Thoracic aorta (tissue), 2 donors: ENCODE measurements at places on chromosomes 2 and 18. TPM values are rescaled to one million over a fixed set of nuclear protein-coding genes. Genes with fewer than 3 reads are reported as not detected.

- H3K36me3 ChIP-seq, result no peaks in the 10 kb centered on the region
- no peak overlapping the region for H3K4me3 ChIP-seq
- DNase-seq, result no peak
- H3K27ac ChIP-seq, result no peak overlapping the region
- H3K4me1 ChIP-seq, result no peaks in the 10 kb centered on the region
Measured at GRCh38 chr2:200365209-200365608, 58.7 kb downstream of the SPATS2L start.

DNA sequence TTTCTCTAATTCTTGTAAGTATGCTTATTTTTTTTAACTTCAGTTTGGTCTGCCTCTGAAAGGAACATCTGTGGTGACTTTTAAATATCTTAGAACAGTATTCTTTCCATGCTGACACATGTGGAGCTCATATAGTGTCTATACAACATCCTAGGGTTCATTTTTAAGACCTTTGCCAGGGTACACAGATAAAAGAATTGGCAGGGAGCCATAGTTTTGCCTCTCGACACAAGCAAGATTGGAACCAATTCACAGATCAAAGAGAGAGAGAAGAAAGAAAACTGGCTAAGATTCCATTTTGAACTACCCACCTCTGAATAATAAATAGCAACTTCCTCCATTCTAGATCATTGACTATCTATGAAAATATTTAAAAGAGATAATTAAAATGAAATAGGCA lies 142.7 kb upstream of the ST6GAL2 start:
- H3K36me3 ChIP-seq, result no peaks in the 10 kb centered on the region
- H3K4me1 ChIP-seq, result no peaks in the 10 kb centered on the region
- H3K27me3 ChIP-seq, result no peaks in the 10 kb centered on the region
- H3K4me3 ChIP-seq, result no peak overlapping the region
- no peak for DNase-seq
- H3K27ac ChIP-seq, result no peak overlapping the region

GRCh38 chr2:236047886-236048540 lies 120.2 kb downstream of the GBX2 start:
- no peaks in the 10 kb centered on the region for H3K36me3 ChIP-seq
- H3K4me1 ChIP-seq, result no peaks in the 10 kb centered on the region
- no peak for DNase-seq
- no peak overlapping the region for H3K4me3 ChIP-seq
- no peak overlapping the region for H3K27ac ChIP-seq
- H3K27me3 ChIP-seq, result no peaks in the 10 kb centered on the region

DNA sequence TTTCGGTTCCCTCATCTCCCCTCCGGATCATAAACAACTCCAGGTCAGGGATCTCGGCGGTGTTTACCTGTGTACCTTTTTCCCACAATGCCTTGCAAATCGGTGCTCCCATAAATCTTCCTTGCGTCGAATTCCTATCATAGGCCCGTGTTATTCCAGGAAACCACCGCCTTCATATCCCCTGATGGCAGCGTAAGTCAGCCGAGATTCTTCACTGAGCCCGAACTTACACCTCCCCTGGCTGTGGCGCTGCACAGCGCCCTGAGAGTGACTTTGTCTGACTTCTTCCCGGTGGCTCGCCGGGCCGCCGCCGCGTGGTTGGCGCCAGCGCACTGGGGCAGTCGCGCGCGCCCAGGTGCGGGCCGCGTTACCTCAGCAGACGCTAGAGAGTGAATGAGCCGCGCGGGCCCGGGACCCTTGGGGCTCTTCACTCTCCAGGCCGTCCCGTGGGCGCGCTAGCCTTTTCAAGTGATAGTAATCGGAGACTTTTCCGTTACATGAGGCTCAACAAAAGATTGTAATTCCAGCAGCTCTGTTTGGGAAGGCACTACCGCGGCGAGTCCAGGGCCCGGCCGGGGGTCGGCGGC lies 101.6 kb downstream of the SPTBN1 start:
- no peaks in the 10 kb centered on the region for H3K36me3 ChIP-seq
- peaks cover 27% of the 10 kb centered on the region for H3K4me1 ChIP-seq
- no peak for DNase-seq
- H3K27ac ChIP-seq, result peak overlapping the region; percentile 56
- peak overlapping the region; percentile 75 for H3K4me3 ChIP-seq
- H3K27me3 ChIP-seq, result no peaks in the 10 kb centered on the region

PSMA8 gene
- total RNA-seq, result not detected

LINC00305 gene
- total RNA-seq, result not detected

LBX2 gene
- total RNA-seq, result 0.71 TPM

SRSF7 gene
- 97.5 TPM for total RNA-seq
